ENCODE measurements at places on chromosomes 3 and 15.

- no peak for DNase-seq
Observed at GRCh38 chr3:161540594-161540993, 44.0 kb downstream of the OTOL1 start.

GRCh38 chr3:162863579-162863978 is 1367.0 kb downstream of the OTOL1 start:
- DNase-seq = no peak

DNA sequence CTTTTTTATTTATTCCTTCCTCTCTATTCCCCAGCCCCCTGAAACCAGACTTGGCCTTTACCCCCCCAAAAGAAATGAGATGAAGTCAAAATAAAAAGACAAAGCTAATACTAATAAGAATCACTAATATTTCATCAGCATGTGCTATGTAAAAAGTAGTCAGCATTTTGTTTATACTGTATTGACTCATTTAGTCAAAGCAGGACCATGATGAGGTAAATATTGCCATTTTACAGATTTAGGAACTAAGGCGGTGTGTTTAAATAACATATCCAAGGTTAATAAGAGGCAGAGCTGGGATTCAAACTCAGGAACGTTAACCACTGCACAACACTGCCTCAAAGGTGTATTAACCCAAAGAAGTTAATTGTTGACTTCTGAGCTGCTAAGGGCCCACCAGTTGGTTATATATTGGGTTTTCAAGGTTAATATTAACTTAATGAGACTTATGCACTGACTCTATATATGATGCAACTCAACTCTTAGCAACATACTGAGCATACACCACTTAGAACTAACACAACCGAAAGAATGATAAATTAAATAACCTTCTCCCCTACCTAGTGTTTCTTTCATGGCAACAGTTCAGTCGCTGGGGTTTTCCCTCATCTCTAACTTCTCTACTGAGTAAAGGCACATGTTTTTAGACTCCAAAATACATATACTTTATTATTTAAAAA is 34.7 kb downstream of the FOXP1 start:
- no peak for DNase-seq

DNA sequence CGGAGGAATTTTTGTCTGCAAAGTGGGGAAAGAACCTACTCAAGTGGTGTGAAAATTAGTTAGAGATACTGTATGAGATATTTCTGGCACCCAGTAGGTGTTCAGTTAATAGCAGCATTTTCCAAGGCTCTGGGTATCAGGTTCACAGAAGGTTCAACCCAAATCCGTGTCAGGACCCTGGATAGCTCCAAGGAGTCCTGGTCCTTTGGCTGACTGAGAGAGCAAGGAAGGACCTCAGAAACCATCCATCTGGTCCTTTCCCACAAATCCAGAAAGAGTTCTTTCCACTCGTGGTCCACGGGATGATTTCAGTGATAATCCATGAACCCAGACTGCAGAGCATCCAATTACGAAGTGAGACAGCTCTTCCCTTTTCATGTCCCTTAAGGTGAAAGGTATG is 51.4 kb downstream of the SLC6A11 start:
- peak; percentile 53 for DNase-seq

DNA sequence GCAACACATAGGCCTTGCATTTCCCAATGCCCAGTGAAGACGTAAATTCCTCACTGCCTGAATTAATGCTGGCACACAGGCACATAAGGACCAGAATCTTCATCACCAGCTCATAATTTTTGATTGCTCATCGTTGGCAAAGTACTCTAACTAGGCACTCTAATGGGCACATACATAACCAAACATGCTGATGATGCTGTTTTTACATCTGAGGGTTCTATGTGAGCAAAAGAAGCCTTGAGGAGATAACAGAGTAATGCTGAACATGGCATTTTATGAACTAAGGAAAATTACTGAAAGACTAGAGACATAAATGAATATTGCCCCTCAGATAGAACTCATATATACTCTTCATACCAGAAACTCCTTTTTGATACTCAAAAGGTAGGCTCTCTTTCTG is 387.4 kb downstream of the EPHA6 start:
- DNase-seq = no peak

DNA sequence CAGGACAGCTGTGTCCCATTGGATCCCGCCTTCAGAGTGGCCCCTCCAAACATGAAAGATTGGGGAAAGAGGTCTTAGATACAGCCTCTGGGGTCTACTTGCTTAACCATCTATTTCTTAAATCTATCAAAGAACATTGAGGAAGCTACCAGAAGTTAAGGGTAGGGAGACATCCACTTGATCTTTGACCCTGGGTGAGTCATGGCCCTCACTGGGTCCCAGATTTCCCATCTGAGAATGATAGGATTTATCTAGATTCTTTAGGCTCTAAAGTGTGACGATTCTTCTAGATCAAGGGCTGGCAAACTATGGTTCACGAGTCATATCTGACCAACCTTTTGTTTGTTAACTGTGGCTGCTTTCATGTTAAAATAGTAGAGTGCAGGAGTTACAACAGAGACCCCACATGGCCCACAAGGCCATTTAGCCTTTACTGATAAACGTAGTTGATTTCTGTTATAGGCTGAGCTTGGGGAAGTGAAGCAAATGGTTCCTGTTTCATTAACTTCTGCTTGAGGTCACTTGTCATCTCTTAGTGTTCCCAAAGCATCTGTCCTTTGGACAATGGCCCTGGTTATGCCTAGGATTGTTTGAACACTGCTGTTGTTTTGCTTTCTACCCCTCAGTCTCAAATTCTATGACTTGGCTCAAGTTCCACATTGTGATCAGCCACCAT is 8.0 kb downstream of the MUC13 start:
- no peak for DNase-seq

DNA sequence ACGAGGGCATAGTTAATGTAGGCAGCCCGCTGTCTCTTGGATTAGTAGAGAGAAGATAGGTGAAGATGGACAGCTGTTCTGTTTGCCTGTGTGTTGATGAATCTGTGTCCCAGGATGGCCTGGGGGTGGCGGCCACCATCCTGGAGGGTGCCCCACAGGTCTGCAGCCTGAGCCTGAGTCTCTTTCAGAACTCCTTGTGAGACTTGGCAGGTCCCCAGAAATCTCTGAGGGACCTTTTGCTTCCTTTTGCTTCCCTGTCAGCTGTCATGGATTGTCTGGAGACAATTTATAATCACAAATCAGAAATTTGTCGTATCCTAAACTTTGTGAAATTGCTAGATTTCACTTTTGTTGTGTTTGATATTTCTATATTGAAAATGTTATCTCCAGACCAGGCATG is 17.4 kb downstream of the FAN1 start:
- DNase-seq = no peak

- DNase-seq = no peak
Observed at GRCh38 chr3:46890132-46890531, 12.6 kb downstream of the PTH1R start.

DNA sequence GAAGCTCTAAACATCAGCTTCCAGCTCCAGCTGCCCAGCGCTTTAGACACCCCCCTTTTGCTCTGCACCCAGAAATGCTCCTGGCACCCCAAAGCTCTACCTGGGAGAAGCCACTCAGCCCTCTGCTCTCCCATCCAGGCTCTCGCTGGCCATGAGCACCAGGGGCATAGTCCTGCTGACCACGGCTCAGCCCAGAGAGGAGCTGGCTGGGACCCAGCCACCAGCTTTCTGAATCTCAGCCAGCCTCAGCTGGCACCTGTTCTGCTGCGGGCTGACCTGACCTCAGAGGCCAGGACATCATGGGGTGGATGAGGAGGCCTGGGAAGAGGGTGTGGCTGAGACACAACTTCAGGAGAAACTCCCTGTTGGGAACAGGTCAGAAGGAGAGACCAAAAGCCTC is 8.6 kb downstream of the NTRK3 start:
- DNase-seq = no peak

GRCh38 chr3:16767006-16767405 is 117.7 kb upstream of the PLCL2 start:
- DNase-seq = no peak

- no peak for DNase-seq
Observed at GRCh38 chr15:96335411-96336024, 5.0 kb downstream of the NR2F2 start.

- no peak for DNase-seq
Observed at GRCh38 chr3:102488331-102488730, 53.5 kb downstream of the ZPLD1 start.

GRCh38 chr3:101618726-101619125 is 44.7 kb downstream of the PCNP start:
- DNase-seq = no peak

DNA sequence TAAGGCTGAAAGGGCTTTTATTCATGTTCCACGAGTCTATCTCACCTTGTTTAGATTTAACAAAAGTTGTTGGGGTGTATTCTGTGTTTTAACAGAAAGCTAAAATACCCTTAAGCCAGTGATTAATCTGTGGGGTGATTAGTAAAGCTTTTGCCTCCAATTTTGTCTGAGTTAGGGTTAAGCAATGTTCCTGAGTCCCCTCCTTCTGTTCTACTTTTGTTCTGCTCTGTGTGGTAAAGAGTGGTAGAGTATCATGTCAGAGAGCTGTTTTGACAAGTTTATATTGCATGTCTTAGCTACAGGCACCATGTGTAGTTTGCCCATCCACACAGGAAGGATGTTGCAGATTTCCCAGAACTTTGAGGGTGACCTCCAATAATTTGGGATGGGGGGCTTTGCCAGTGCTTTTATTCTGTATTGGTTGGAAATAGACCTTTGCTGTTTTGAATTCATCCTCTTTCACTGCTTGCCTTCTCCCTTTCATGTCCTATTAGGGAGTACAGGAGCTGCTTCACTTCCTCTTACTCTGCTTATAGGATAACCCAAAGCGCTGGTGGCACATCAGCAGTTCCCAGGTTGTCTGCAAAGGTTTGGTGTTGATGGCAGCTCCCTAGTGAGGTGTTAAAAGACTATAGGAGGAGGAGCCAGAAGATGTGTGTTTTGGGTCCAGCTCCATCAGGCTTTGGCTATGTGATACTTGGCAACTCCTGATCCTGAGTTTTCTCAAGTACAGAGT is 7.4 kb downstream of the PDE8A start:
- no peak for DNase-seq

DNA sequence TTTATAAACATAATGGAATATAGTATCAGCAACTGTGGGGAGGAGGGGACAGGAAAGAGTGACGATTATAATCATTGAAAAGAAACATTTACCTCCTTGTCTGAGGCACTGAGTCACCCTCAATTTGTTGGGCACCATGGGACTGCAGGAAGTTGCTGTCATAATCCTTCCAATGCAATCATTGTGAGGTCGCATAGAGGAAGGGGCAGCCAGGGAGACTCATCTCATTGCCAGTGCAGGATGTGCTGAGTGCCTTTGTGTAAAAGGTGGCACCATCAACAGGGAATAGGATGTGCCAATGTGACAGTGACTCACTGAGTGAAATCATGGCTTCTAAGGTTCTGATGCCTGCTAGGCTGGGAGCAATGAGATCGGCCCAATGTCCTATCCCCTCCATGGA is 300.4 kb upstream of the ADAMTS9 start:
- peak; percentile 25 for DNase-seq

- DNase-seq = no peak
Observed at GRCh38 chr3:99776516-99777209, 41.0 kb upstream of the CMSS1 start.

GRCh38 chr3:95235916-95236315 is 1173.1 kb downstream of the NSUN3 start:
- no peak for DNase-seq

DNA sequence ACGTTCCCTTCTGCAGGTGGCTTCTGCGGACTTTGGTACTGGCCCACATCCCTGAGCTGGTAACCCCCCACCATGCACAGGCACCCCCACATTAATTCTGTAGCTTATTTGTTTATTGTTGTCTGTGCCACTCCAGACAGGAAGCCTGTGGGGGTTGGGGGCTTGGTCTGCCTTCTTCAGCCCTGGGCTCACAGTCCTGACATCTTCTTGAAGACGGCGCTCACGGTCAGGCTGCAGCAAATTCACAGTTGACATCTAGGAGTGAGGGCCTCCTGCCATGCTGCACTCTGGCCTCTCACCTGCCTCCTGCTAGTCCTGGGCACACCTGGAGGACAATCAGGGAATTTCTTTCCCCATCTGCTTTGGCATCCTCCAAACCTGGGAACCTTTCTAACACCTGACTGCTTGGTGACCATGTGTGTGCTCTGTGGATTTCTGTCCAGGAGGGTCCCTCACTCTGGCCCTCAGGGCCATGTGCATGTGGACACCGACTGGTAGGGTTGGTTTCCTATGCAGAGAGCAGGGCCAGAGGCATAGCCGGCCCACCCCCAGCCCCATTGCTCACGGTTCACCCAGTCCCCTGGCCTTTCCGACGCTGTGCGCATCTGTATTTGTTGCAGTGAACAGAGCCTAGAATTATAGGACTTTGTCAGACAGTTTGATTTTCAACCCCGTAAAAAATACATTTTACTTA is 68.8 kb downstream of the APBA2 start:
- no peak for DNase-seq

- no peak for DNase-seq
Observed at GRCh38 chr3:39896184-39896583, 86.8 kb downstream of the MYRIP start.

DNA sequence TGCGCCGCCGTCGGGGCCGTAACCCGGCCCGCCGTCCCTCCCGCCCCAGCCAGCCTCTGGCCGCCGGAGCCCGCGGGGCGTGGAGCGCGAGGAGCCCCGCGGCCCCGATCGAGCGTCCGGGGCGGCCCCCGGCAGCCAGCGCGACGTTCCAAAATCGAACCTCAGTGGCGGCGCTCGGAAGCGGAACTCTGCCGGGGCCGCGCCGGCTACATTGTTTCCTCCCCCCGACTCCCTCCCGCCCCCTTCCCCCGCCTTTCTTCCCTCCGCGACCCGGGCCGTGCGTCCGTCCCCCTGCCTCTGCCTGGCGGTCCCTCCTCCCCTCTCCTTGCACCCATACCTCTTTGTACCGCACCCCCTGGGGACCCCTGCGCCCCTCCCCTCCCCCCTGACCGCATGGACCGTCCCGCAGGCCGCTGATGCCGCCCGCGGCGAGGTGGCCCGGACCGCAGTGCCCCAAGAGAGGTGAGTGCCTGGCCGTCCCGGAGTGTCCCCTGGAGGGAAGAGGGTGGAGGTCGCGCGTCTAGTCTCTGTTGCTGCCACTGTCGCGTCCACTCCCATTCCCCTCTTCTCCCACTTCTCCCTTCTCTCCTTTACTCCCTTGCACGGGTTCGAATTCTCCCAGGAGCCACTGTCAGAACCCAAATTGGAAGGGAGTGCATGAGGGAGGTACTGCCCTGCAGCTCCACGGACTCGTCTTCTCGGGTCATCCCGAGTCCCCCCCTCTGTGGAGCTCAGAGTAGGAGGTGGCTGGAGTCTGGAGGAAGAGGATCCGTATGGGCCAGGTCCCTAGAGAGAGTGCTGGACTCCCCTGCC is 585 bp downstream of the CSK start:
- peak; percentile 50 for DNase-seq

GRCh38 chr15:43275740-43276562 is 9.2 kb upstream of the TGM5 start:
- no peak for DNase-seq

DNA sequence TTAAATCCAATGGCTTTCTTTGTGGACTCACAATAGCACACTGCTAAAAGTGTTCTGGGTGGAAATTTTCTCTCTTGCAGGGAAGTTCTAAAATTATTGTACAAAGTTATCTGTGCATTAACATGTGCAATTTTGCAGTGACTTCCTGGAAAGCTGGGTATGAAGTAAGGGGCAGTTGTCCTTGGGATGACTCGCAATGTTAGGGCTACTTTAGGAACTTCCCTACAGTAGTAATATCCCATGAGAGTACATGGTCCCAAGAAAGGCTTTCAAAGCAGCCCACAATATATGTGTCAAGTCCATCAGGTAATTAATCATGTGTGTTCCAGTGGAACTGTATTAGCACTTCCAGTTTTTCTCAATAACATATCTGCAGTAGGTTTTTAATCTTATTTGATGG is 201.0 kb upstream of the UBE2E2 start:
- DNase-seq = no peak

- no peak for DNase-seq
Observed at GRCh38 chr3:53534676-53535400, 40.4 kb downstream of the CACNA1D start.

- no peak for DNase-seq
Observed at GRCh38 chr3:41041899-41042298, 157.4 kb upstream of the CTNNB1 start.

Data from urothelium cell line (cell line).